ENCODE measurements at places on chromosomes 2 and 18.

DNA sequence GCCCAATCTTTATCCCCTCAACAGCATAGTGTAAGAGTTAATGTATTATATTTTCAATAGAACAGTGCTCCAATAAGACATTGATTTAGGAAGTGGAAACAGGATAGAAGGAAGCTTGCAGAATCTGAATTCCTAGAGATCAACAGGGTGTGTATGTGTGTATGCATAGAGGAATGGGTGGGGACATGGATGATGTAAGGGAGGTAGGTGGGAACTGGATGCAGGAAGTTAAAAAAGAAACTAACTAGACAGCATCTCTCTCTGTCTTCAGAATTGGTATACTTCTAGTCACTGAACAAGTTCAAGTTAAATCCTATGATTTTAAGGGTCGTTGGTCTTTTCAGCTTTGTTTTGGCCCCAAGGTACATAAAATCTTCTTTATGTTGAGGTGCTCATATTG, 196.6 kb downstream of the PMAIP1 start:
- DNase-seq = no peak

- no peak for DNase-seq
These were observed 165.6 kb downstream of the KLHL29 start for GRCh38 chr2:23550553-23550952.

GRCh38 chr2:138948070-138948539, 167.9 kb upstream of the NXPH2 start:
- DNase-seq = no peak

DNA sequence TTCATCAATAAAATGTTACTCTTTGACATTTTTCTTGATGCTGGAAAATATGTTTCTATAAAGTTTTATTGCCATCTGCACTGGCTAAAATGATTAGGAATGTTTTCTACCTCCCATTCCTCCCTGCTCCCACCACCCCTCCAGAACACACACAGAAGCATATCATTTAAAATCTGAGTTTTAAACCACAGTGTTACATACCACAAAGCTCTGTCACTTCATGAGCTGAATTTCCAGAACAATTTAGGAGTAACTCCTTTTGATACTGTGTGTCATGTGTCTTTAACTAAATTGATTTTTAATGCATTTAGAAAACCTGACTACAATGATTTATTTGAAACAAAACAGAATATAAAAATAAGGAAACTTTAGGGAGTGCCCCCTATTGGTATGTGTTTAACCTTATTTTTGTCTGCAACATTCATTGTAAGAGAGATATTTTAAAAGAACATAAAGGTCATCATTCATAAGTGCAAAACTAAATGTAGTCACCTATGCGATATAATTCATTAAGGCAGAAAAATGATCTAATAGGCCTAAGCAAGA, 52.0 kb downstream of the FEZ2 start:
- no peak for DNase-seq

DNA sequence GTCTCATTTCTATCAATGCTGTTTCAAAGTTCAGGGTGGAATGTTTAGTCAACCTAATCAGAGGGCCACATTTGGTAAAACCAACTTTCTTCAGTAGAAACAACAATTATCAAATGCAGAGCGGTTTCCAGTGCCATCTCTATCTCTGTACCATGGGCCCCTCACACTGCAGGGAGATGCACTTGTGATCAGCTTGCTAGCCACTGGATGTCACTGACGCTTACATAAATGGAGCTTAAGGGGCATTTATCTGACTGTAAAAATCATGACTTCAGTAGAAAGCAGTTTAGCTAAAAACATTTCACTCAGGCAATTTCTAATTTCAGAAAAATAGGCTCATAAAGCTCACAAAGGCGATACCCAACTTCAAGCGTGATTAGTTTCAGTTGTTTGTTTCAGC, 678.0 kb downstream of the ZEB2 start:
- DNase-seq = no peak

GRCh38 chr2:61045999-61046398, 19.7 kb upstream of the SANBR start:
- no peak for DNase-seq

DNA sequence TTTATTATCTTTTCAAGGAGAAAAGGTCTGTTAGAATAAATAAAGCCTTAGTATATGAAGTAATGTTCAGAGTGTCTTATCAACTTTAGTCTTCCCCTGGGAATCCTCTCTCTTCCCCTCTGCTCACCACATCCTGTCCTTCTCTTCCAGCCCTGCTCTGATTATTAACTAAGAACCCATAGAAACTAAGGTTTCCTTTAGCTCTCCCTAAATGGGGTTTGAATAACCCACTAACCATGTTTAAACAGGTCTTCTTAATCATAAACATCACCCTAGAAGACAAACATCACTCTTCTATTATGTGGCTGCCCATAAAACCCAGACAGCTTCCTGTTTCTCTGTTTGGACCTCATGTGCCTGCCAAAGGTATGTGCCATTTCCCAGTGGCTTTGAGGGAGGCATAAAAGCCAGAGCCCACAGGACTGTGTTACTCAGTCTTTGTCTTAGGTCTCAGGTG, 50.1 kb downstream of the SLC14A1 start:
- no peak for DNase-seq
